ENCODE measurements at places on chromosomes 4 and X.

DNA sequence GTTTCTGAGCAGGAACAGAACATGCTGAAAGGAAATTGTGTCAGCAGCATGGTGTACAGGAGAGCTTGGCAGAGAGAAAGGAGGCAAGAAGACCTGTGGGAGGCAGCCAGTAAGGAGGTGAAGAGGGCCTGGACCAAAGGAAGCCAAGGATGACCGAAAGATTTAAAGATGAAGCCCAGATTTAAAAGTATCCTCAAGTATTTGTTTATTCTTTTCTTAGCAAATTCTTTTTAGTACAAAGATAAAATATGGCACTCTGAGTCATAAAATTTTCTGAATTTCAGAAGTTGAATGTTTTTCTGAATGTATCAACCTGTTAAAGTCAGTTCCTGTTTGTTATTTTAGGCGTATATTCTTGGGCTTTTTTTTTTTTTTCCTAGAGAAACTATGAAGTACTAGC lies 3.5 kb downstream of the PKD2 start:
- no peak for DNase-seq

DNA sequence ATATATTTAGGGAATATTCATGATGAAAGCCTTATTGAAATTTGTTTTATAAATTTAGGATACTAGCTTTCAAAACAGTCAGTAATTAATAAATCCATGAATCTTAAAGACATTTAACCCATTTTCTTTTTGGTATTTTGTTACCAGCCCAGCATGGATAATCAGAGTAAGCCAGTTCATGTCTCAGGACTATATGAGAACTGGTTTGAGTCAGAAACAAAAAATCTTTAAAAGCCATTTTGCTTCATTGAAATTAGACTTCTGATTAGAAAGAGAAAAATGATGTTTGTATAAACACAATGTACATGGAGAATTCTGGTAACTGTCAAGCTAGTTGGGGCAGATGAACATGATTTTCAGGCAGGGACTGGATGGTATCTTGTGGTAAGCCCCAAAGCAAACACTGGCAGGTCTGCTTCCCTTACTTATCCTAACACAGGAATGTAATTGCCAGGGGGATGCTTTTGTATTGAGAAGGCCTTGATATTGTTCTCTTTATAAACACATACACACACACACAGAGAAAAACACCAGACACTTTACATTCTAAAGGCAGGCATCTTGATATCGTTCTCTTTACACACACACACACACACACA lies 9.4 kb downstream of the ARHGAP10 start:
- DNase-seq = no peak

GRCh38 chrX:10212395-10212794 lies 55.6 kb downstream of the CLCN4 start:
- DNase-seq = no peak

DNA sequence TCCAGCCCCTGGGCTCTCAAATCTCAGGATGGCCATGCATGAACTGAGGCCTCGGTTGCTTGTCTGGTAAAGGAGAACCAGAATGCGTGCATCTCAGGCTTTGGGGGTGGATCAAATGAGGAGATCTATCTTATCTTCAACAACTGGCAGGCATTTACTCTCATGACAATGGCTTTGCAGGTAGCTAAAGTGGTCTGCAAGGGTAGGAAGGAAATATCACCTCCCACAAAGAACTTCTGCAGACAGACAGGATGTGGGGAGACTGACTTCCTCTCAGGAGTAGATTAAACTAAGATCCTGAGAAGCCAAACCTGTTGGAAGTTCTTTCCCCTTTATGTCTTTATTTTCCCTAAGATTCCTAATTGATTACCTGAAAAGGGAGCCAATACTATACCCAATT lies 7.8 kb downstream of the LDB2 start:
- DNase-seq = no peak

GRCh38 chr4:8261851-8262535 lies 7.6 kb upstream of the HTRA3 start:
- DNase-seq = no peak

- DNase-seq = peak; percentile 27
Measured at GRCh38 chr4:16226816-16227461, 668 bp upstream of the TAPT1 start.

- DNase-seq = no peak
Measured at GRCh38 chrX:1463581-1463980, 10.9 kb upstream of the ASMTL start.

- DNase-seq = no peak
Measured at GRCh38 chr4:87738483-87738882, 60.9 kb upstream of the IBSP start.

- no peak for DNase-seq
Measured at GRCh38 chr4:1380368-1381151, 25.7 kb downstream of the NKX1-1 start.

DNA sequence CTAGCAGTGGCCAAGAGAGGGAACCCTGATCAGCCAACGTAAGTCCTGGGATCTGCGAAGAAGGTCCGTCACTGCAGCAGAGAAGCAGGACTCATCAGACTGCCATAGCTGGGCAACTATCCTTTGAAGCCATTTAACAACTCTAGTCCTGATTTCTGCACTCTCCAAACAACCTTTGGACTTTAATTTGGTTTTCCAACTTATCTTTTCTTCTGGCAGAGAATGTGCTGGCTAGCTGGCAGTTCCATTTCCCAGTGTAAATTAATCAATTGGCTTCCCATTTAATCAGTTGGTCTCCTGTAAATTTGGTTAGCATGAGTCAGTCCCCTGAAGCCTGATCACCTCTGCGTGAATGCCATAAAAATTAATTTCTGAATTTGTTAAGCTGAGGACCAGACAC lies 153.7 kb upstream of the GPR101 start:
- no peak for DNase-seq

DNA sequence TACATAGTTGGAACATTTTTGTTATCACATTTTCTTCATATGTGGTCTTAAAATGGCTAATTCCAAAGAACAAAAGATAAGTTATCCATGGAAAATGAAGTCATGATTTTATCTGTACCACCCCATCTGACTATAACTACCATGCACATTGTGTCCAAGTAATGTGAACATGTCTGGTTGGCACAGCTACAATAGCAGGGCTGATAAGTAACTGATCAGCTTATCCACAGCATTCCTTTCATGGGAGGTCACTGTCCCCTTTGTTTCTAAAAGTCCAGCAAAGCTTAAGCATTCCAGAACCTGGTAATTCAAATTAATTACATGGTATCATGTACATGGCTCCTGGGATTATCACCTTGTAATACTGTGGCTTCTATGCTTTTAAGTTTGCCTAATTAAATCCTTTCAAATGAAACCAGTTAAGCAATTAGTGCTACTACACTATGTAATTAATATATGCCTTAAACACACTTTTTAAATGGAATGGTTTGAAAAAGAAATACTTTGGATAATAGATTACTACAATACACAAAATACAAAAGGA lies 21.1 kb upstream of the SORBS2 start:
- DNase-seq = no peak

GRCh38 chrX:38754102-38754790 lies 47.0 kb upstream of the MID1IP1 start:
- no peak for DNase-seq

GRCh38 chr4:114926583-114926982 lies 186.8 kb downstream of the NDST4 start:
- DNase-seq = no peak

GRCh38 chr4:114870987-114871386 lies 242.4 kb downstream of the NDST4 start:
- no peak for DNase-seq

- DNase-seq = no peak
Measured at GRCh38 chr4:183153190-183153916, 54.3 kb downstream of the WWC2 start.

GRCh38 chr4:115629270-115629669 lies 515.9 kb upstream of the NDST4 start:
- no peak for DNase-seq

GRCh38 chr4:142353149-142353738 lies 492.9 kb downstream of the INPP4B start:
- DNase-seq = no peak

- DNase-seq = no peak
Measured at GRCh38 chr4:33512397-33512796, 2731.9 kb downstream of the ARAP2 start.

GRCh38 chr4:116501954-116502353 lies 583.4 kb downstream of the TRAM1L1 start:
- no peak for DNase-seq

DNA sequence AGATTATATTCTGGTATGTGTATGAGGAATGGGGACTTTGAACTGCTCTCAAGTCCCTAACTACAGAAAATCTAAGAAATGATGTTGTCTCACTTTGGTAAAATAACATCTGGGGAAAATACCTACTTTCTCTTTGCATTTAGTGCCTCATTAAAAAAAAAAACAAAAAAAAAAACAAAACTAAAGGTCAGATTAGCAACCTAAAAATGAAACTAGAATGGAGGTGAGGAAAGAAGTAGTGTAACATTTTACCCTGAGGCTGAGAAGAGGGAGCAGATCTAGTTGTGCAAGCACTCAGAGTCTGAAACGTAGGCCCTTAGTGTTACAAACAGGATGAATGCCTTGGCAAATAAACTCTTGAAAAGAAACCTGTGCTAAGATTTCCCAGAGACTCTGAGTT lies 56.0 kb downstream of the VGLL1 start:
- DNase-seq = no peak

GRCh38 chrX:129037389-129037788 lies 485.9 kb downstream of the SMARCA1 start:
- DNase-seq = no peak

GRCh38 chr4:185309770-185310169 lies 86.0 kb downstream of the LRP2BP start:
- no peak for DNase-seq

DNA sequence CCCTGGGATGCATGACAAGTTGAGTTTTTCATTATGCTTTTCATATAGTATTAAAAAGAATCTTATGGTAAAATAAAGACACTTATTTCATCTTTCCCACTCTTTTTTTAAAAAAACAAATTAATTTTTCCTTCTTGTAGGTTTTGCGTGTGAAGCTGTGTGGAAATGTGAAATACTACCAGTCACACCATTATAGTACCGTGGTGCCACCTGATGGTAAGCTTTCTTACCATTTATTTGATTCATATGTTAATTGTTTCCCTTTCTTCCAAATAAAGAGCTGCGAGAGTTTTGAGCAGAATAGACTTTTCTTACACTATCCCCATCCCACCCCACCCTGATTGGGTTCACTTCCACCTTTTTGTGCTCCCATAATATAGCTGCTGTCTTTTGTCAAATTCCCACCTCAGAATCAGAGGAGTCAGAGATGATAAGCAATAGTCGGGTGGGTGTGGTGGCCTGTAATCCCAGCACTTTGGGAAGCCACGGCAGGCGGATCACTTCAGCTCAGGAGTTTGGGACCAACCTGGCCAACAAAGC lies 44.3 kb downstream of the CASP6 start:
- DNase-seq = no peak

- DNase-seq = no peak
Measured at GRCh38 chr4:123363729-123364128, 32.9 kb upstream of the SPRY1 start.

DNA sequence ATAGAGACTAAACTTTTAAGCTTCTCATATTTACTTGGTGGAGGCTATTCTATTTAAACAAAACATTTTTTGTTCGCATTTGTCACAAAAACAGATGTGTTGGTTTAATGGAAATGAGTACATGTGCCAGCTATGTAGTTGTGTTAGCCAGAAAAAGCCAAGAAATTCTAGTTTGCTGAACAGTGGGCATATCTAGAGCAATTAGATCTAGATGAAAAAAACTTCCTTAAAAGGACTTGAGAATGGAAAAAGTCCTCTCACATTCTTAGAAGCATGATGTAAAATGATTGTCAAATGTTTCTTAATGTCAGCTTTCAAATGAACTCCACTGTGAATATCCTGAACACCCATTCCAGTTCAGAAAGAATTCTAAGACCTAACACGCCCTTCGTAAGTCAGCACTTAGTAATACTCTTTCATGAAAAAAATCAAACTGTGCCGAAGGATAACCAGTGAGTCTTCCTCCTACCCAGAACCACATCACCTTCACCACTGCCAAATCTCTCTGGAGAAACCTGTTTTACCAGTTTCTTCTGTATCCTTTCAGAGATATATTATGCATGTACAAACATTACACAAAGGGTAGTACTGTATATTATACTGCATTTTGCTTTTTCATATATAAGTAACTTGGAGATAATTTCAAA lies 28.2 kb downstream of the PHKA1 start:
- no peak for DNase-seq

DNA sequence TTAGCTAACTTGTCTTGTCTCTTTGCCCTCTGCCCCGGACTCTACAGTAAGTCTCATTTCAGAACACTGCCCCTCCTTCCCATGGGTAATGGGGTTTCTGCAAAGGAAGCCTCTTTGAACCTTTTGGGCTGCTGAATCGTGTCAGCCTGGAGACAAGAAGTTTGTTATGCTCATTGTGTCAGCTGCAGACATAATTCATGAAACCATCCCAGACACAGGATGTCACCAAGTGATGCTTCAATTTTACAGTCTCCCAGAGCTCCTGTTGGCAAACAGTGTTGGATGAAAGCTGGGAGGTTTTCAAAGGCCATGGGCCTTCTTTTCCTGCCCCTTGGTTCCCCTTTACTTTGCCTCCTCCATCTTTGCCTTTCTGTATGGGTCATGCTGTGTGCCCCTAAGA lies 223.1 kb upstream of the TAPT1 start:
- DNase-seq = no peak

DNA sequence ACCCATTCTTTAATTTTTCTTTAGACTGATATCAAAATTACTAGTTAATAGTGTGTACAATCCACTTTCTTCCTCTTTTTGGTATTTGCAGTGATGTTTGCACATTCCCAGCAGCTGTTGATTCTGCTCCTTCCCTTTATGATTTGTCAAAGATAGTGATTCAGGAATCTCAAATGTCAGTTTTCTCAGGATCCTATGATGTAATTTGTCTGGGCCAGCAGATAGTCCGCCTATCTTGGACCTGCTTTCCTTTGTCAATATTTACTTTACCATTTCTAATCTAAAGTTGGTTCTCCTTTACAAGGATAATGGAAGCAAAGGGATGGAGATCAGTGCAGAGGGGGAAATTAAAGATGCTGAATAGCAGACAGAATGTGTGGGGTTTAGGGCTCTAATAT lies 122.1 kb downstream of the REELD1 start:
- DNase-seq = no peak

DNA sequence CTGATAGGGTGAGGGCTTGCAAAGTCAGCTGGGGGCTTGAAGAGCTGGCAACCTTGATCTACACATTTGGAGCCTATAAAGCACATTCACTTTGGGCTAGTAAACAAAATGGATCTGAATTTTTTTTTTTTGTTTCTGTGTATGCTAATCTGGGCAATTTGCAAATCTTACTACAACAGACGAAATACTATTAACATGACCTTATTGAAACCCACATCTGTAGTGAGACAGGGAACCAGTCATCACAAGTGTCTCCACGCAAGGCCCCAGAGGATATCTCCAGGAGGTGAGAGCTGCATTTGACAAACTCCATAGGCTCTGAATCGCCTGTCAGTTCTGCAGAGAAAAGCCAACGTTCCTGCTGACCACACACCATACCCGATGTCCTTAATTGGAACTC lies 33.0 kb upstream of the TFDP3 start:
- DNase-seq = no peak

GRCh38 chr4:129344058-129344457 lies 248.1 kb downstream of the C4orf33 start:
- no peak for DNase-seq

- no peak for DNase-seq
Measured at GRCh38 chrX:78327370-78328086, at the start of gene CYSLTR1. Gene CYSLTR1 (minus strand): TSS chrX:78327611. CDS start chrX:78273746, 53,865 bp downstream.

Data from GM12892 (cell line).